Stimulated activated CD8-positive, alpha-beta memory T cell treated with anti-CD3 and anti-CD28 coated beads, Interleukin-2, amount 100 ng/mL, for 48 hours (primary cell): ENCODE measurements at places on chromosomes 11 and 22.
A peak's percentile ranks its signal among the peaks of the same experiment; 100 is the strongest.

DNA sequence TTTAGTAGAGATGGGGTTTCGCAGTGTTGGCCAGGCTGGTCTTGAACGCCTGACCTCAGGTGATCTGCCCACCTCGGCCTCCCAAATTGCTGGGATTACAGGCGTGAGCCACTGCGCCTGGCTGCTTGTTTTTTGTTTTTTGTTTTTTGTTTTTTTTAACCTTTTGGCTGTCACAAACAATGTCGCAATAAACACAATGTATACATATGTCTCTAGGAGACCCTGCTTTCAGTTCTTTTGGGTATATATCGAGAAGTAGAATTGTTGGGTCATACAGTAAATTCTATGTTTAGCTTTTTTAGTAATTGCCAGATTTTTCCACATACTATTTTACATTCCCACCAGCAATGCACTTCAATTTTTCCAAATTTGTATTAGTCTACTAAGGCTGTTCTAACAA, 28.0 kb downstream of the RBX1 start:
- DNase-seq = no peak

DNA sequence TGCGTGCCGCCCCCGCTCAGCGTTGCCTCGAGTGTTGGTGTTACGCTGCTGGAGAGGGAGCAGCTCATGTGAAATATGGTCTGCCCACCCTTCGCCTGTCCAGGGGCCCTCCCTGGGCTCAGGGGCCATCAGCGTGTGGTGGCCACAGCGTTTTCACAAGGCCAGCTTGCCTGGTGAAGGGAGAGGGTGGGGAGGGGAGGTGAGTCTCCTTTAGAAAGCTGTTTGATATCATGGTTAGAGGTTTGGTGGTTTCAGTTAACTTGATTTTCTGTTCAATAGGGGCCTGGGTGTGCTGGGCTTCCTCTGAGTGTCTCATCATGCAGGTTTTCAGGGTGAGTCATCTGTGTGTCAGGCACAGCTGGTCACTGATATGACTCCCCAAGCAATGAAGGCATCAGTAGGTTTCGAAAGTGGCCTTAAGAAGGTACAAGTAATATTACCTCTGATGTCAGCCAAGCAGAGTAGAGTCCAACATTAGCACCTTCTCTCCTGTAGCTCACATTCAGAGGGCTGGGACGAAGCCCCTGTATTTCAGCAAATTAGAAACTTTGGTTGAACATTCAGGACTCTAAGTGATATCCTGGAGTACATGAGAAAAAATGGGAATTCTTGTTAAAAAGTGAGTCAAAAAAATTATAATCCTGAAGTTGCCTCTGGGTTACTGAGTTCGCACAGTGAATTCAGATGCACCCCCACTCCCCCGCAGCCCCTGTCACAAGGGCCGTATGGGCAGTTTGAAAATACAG, 172.5 kb downstream of the TBC1D22A start:
- DNase-seq = peak; percentile 11

GRCh38 chr11:134019500-134019899, 49.4 kb upstream of the JAM3 start:
- DNase-seq = no peak

DNA sequence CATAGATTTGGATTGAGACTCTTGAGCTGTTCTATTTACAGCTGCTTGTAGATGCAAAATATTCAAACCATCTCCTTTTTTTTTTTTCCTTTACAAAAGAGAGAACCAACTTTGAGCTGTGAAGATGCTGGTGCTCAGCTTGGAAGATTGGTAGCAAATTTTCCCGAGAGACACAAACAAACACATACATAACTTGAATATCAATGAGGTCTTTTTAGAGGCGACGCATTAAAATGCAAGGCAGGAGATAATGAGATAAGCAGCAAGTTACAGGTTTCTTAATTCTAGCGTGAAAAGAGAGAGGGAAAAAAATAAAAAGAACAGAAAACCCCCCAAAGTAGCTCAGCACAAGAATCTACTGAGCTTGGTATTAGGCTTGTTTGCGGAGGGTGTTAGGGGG, 247.0 kb upstream of the SORL1-AS1 start:
- no peak for DNase-seq

- no peak for DNase-seq
Observed at GRCh38 chr22:44276706-44277356, 35.9 kb downstream of the SHISAL1 start.

DNA sequence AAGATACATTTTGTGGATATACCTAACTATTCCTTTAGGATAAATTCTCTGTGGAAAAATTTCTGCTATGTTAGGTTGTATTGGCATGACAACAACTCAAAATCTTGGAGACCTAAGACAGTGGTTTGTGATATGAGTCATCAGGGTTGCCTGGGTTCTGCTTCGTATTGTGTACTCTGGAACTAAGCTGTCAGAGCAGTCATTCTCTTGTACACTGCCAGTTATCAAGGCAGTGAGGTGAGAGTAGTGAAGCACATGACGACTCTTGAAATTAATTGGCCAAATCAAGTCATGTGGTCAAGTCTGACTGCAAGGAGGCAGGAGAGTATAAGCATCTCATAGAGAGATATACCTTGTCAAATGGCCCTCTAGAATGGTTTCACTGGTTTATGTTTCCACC, 104.4 kb downstream of the FANCF start:
- no peak for DNase-seq
